Endothelial cell (in vitro differentiated cells): ENCODE measurements at places on chromosomes 13 and 19.

- no peaks in the 10 kb centered on the region for H3K36me3 ChIP-seq
- no peak overlapping the region for H3K4me3 ChIP-seq
- H3K27ac ChIP-seq: no peak overlapping the region
Measured at GRCh38 chr19:46265217-46265828, 31.5 kb upstream of the HIF3A start.

DNA sequence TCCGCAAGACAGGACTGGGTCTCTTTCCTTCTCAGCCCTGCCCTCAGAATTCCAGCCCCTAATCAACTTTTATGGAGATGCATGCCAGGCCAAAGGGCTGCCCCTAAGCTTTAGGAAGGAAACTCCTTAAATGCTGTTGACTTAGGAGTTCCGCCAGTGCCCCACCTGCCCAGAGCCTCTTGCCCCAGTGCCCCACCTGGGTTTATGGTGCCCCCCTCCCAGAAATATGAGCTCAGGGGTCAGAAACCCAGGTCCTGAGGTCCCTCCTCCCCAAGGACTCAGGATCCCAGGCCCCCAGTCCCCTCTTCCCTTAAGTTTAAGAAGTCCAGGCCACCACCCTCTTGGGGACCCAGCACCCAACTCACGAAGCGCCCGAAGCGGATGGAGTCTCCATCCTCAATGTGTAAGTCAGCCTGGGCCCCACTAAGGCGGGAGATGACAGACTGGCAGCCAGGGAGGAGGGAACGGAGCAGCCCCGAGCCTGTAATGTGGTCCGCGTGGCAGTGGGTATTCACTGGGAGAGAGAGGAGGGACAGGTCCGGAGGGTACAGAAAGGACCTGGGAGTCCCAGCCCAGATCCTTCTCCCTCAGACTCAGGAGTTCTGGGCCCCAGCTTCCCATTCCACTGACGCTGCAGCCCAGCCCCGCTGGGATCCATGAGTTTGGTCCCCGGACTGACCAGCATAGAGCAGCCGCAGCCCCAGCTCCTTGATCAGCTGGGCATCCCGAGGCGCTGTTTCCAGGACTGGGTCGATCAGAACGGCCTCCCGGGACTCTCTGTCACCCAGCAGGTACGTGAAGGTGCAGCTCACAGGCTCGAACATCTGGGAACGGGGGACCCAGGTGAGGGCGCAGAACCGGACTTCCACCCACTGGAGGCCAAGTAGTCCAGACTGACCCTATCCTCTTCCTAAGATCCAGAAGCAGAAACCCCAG lies 897 bp downstream of the ETHE1 start:
- H3K36me3 ChIP-seq: no peaks in the 10 kb centered on the region
- peak; percentile 34 for DNase-seq
- peak overlapping the region; percentile 95 for H3K4me3 ChIP-seq
- no peak overlapping the region for H3K27ac ChIP-seq
- peaks cover 5% of the 10 kb centered on the region for H3K27me3 ChIP-seq
- peaks cover 9% of the 10 kb centered on the region for H3K4me1 ChIP-seq

DNA sequence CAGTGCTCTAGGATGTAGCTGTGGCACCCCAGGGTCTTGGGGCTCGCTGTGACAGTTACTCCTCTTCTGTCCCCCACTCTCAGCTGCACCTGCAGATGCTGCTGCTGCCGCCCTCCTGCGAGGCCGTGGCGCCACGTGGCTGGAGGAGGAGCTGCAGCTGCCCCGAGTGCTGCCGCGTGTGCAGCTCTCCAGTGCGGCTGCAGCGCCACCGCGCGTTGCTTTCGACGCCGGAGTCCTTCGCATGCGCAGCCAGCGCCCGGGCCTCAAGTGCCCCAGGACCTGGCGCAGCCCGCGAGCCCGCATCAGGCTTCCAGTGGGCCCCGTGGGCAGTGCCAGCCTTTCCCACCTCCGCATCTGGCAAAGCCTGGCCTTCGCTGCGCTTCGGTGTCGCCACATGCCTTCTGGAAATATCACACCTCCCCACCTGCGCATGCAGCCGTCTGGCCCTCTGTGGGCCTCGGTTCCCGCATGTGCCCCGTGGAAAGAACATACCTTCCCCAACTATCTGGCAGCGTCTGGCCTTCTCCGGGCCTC lies 692 bp upstream of the ZNF580 start:
- H3K36me3 ChIP-seq: peaks cover 26% of the 10 kb centered on the region
- H3K27me3 ChIP-seq: peaks cover 22% of the 10 kb centered on the region
- no peak for DNase-seq
- peak overlapping the region; percentile 70 for H3K27ac ChIP-seq

DNA sequence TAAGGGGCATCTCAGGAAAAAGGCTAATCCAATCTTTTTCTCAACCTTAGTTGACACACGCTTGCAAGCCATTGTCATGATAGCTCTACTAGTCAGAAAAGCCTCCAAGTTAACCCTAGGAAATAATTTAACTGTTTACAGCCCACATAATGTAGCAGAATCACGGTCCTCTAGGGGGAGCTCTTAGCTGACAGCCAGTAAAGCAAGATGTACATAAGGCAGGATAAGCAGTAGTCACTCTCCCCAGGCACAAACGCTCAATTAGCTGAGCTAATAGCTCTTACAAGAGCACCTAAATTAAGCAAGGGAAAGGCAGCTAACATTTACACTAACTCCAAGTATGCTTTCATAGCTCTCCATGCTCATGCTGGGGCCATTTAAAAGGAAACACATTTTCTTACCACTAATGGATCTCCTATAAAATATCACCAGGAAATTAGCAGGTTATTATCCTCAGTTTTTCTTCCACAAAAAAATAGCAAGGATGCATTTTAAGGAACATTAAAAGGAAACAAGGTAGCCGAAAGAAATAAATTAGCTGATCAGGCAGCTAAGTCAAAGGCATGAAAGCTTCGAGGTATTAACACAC lies 33.7 kb upstream of the ZSCAN5A start:
- no peaks in the 10 kb centered on the region for H3K27me3 ChIP-seq
- no peak overlapping the region for H3K4me3 ChIP-seq
- no peak for DNase-seq

DNA sequence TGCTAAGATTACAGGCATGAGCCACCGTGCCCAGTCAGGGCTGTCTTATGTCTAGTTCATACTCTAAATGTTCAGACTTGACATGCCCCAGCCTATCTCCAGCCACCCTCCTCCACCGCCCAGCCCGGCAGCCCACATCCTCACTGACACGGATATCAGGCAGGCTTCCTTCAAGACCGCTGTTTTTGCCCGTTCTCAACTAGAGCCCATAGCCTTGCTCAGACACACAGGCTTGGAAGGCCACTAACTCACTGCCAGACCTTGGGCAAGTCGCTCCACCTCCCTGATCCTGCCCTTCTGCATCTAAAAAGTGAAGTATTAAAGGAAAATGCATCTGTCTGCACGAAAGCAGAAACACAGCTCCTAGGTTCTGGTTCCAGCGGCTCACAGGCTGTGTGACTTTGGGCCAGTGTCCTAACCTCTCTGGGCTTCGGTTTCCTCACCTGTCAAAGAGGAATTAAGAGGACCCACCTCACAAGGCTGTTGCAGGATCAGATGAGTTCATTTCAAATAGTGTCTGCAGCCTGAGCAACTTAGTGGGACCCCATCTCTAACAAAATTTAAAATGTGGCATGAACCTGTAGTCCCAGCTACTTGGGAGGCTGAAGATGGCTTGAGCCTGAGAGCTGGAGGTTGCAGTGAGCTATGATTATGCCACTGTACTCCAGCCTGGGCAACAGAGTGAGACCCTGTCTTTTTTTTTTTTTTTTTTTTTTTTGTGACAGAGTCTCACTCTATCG lies 14.5 kb upstream of the CERS4 start:
- H3K27me3 ChIP-seq: peaks cover 2% of the 10 kb centered on the region
- H3K36me3 ChIP-seq: no peaks in the 10 kb centered on the region
- DNase-seq: peak; percentile 31
- H3K4me1 ChIP-seq: peaks cover 32% of the 10 kb centered on the region

GRCh38 chr19:8973501-8974091 lies 36.6 kb downstream of the MUC16 start:
- H3K27me3 ChIP-seq: peaks cover 3% of the 10 kb centered on the region
- no peak overlapping the region for H3K4me3 ChIP-seq
- H3K4me1 ChIP-seq: no peaks in the 10 kb centered on the region
- H3K27ac ChIP-seq: peak overlapping the region; percentile 58

GRCh38 chr19:13864667-13865570 lies 12.0 kb upstream of the NANOS3 start:
- no peak for DNase-seq
- peaks cover 10% of the 10 kb centered on the region for H3K36me3 ChIP-seq
- H3K4me1 ChIP-seq: peaks cover 15% of the 10 kb centered on the region
- peak overlapping the region; percentile 11 for H3K27ac ChIP-seq
- peak overlapping the region; percentile 81 for H3K4me3 ChIP-seq

DNA sequence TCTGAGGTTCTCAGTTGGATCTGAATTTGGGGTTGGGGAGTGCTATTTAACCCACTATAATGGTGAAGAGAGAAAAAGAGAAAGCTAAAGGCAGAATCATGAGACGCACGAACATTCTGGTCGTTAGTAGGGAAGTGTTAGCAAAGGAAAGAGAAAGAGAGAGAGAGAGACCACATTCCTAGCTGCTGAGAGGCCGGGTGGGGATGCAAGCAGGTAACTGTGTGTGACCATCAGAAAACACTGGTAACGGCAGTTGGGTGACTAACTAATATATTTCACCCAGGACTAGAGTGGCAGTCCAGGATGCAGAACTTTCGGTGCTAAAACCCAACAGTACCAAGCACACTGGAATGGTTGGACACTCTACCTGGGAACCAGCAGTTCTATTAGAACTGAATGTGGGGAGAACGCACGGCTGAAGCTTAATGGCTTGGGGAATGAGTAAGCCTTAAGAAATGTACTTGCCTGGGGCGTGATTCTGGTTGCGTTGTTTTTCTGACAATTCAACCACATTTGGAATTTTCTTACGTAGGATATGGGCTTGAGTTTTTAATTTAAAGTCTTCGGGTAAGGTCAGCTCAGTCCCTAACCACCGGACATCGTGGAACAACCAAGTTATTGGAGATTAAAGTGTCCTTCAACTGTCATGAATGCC lies 130.2 kb downstream of the DNAJC15 start:
- no peak for DNase-seq
- no peaks in the 10 kb centered on the region for H3K4me1 ChIP-seq
- no peak overlapping the region for H3K4me3 ChIP-seq
- no peak overlapping the region for H3K27ac ChIP-seq

DNA sequence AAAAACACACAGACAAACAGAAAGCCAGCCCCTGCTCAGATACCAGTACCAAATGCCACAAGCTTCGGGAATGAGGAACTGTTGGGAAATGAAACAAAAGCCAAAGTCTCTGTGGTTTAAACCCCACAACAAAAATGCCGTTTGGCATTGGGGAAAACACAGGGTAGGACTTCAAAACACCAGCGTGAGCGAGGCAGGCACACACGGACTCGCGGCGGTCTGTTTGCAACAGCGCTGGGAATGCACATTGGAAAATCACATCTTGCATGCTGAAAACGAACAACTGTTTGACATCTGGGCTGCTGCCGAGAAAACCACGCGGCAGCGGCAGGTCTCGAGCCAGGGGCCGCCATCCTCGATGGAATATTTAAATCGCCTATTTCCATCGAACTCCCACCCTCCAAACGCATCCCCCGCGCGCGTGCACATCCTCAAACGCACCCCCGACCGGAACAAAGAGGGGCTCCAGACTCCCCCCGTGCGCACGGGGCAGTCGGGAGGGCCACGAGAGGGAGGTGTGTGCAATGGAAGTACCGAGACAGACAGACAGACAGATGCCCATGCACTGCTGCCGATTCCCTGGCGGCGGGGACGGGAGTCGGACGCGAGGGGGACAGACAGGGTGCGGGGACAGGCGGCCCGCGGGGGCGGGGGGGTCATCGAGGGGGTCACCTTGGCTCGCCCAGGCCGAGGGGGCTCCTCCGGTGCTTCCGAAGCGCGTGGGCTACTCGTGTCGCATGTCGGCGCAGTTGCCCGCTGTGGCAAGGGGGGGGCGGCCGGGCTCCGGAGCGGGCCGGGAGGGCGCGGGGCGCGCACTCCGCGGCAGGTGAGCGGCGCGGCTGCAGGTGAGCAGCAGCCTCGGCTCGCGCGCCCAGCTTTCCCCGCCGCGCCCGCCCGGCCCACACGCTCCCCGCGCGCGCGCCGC lies at the start of gene GPR12:
Gene GPR12 (minus strand): TSS at position 880 of the 925 bp plus-strand sequence. CDS start 959 bp downstream, outside the sequence.
- peaks cover 7% of the 10 kb centered on the region for H3K4me1 ChIP-seq
- no peak within 1 kb of the TSS for H3K27ac ChIP-seq
- no peaks in the 10 kb centered on the region for H3K36me3 ChIP-seq
- DNase-seq: no peak

DNA sequence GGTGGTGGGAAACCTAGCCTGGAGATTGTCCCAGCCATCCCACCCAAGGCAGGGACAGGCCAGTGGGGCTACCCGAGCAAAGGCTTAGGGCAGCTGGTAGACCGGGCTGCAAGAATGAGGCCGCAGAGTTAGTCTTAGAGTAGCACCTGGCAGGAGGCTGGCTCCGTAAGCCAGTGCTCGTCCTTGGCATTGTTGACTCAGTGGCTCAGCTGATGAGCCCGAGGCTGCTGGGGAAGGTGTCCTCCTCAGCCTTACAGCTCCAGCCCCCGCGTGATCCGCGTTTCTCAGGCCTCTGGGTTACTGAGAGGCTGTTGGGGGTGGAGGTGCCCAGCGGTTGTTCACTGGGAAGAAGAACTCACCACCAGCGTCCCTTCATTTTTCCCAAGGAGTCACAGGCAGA lies 24.7 kb downstream of the PPP1R37 start:
- H3K36me3 ChIP-seq: peaks cover 10% of the 10 kb centered on the region
- peaks cover 10% of the 10 kb centered on the region for H3K27me3 ChIP-seq
- no peak overlapping the region for H3K27ac ChIP-seq
- DNase-seq: no peak
- H3K4me3 ChIP-seq: no peak overlapping the region

DNA sequence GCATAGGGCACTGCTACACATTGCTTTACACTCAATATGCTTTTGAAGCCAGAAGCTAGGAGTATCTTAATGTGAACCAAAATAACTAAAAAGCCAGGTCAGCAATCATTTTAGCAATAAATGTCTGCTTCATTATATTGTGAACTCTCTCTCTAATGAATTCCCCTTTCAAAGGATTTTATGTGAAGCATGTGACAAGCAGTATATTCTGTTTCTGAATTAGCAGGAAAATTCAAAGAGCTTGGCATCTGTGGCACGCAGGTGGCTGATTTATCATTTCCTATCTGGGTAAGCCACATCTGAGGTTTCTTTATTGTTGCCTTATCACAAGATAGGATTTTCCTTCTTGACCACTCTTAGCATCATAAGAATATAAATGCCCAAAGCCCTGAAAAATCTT lies 56.8 kb upstream of the KLF12 start:
- H3K4me1 ChIP-seq: peaks cover 15% of the 10 kb centered on the region
- no peak overlapping the region for H3K27ac ChIP-seq
- no peak for DNase-seq
- no peak overlapping the region for H3K4me3 ChIP-seq
